ENCODE measurements at places on chromosomes 6 and 20.

DNA sequence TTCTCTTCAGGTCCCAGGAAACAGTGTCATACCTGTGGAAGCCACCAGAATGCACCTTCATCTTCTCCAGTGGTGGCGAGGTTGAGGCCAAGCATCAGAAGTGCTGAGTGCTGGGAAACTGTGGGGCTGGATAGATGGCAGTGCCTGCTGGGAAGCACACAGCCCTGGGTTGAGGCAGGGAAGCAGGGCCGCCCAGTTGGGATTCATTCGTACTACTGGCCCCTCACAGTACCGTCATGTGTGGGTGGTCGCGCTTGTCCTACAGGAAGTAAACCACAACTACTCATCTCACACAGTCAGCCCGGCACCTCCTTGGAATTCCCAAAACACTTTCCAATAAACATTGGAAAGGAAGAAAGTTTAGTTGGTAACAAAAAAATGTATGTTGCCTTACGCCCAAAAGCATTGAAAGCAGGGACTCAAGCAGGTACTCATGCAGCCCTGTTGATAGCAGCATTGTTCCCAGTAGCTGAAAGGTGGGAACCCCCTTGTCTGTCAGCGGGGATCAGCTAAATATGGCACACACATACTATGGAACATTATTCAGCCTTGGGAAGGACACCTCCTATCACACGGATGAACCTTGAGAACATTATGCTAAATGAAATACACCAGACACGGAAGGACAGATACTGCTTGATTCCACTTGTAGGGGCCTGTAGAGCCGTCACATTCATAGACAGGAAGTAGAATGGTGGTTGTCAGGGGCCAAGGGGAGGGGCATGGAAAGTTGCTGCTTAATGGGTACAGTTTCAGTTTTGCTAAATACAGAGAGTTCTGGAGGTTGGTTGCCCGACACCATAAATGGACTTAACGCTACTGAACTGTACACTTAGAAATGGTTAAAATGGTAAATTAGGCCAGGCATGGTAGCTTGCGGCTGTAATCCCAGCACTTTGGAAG lies 162.7 kb downstream of the MTHFD1L start:
- DNase-seq: no peak

DNA sequence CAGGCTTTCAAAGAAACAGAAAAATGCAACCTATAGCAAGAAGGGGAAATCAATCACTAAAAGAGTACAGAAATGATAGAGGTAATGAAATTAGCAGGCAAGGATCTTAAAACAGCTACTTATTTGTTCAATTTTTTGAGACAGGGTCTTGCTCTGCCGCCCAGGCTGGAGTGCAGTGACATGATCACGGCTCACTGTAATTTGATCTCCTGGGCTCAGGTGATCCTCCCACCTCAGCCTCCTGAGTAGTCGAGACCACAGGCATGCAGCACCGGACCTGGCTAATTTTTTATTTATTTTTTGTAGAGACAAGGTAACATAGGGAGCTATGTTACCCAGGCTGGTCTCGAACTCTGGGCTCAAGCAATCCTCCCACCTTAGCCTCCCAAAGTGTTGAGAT lies 21.6 kb downstream of the TFB1M start:
- DNase-seq: no peak

DNA sequence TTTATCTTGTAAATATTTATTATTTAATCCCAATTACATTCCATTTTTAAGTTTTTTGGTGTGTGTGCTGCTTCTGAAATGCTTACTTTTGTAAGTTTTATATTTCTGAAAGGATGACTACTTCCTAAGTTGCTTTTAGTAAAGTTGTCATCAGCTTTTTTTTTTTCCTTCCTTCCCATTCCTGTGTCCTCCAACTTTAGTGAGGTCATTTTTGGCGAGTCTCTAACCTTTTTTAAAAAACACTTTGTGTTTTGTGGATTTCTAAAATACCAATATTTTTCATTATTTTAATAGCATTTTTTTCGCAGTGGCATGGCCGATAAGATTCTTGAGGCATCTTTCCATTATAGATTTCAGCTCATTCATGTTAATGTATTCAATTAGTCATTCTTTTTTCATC lies 30.9 kb downstream of the FIG4 start:
- no peak for DNase-seq

DNA sequence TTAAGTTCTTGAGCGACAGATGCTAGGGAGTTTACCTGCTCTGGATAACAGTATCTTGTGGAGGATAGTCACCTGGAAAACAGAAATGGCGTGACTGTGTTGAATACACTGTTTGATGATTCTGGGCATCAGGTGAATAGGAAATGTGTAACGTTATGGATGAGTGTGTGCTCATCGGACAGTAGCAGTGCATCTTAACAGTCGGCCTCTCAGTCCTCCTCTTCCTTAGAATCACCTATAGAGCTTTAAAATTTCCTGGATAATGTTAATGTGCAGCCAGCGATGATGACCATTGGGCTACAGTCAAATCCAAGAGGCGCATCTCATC lies 217.7 kb downstream of the OR2B2 start:
- DNase-seq: no peak

DNA sequence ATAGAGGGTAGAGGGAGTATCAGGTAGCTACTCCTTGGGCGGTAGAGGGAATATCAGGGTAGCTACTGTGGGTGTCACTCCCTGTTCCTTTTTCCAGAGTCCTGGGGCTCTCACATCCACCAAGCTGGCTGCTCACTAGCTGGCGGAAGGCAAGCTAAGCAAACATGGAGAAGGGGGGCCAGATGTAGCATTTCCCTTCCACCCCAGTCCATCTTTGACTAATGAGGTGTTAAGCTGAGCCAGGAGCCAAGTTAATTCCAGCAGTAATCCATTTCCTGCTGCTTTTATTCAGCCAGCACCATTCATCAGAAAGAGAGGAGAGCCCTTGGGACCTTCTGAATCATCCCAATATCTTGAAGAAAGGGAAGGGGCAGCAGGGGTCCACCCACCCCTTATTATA lies 330.0 kb downstream of the ZFAND3 start:
- no peak for DNase-seq

GRCh38 chr6:53547166-53547810 lies 2.4 kb upstream of the GCLC start:
- DNase-seq: no peak

DNA sequence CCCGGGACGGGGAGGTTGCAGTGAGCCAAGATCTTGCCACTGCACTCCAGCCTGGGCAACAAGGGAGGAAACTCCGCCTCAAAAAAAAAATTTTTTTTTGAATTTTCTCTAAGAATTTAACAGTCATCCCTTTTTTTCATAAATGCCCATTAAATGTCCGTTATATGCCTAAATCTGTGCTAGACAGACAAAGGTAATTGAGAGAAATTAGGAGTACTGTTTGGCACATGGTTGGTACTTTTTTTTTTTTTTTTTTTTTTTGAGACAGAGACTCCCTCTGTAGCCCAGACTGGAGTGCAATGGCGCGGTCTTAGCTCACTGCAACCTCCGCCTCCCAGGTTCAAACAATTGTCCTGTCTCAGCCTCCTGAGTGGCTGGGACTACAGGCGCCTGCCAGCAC lies 1.7 kb downstream of the PCMT1 start:
- DNase-seq: no peak

DNA sequence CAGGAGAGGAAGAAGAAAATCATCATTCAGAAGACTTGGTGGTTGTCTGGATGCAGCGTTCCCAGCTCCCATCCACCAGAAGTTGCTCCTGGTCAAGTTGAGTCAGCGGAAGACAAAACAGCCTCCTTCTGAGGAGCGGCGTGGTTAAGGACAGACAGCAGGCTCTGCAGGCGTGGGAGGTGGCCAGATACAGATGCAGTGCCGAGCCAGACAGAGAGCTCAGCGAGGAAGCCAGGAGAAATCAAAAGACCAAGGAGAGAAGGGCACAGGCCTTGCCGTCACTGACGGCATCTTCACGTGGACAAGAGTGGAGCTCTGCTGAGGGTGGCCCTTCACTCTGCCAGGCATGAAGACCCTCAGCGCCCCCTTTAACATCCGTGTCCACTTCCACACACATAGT lies 158.5 kb downstream of the THBS2 start:
- DNase-seq: no peak

DNA sequence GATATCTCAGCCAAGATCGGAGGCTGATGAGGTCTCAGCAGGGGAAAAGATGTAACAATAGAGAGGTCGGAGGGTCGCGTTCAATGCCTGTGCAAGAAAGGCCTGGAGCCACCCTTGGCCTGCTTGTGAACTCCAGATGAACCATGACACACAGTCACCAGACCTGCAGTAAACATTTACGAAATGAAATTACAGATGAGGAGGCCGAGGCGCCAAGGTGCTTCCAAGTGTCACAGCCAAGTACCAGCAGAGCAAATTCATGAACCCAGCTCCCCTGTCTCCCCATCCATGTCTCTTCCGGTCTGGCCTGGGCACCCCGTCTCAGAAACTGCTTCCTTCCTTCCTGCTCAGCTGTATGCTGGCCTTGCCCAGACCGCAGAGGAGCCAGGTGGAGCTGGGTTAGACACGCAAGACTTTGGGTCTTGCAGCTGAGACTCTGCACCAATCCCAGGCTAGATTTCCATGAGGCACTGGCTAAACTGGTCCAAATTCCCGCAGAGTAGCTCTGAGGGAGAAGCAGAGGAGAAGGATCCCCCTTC lies 48.1 kb downstream of the CHMP4B start:
- peak; percentile 29 for DNase-seq

DNA sequence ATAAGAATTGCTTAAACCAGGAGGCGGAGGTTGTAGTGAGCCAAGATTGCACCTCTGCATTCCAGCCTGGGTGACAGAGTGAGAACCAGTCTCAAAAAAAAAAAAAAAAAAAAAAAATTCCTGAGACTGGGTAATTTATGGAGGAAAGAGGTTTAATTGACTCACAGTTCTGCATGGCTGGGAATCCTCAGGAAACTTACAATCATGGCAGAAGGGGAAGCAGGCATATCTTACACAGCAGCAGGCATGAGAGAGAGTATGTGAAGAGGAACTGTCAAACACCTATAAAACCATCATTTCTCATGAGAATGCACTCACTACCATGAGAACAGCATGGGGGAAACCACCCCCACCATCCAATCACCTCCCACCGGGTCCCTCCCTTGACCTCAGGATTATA lies 1.8 kb upstream of the FKBP1A start:
- no peak for DNase-seq

- no peak for DNase-seq
Measured at GRCh38 chr6:115064680-115065079, 721.9 kb upstream of the HS3ST5 start.

GRCh38 chr6:104629826-104630225 lies 229.9 kb downstream of the HACE1 start:
- no peak for DNase-seq

Measured in CD8-positive, alpha-beta T cell (primary cell).